Activated T-cell treated with anti-CD3 and anti-CD28 coated beads, Interleukin-2, amount 50 U/mL, for 72 hours (primary cell): ENCODE measurements at places on chromosomes 6 and 20.

DNA sequence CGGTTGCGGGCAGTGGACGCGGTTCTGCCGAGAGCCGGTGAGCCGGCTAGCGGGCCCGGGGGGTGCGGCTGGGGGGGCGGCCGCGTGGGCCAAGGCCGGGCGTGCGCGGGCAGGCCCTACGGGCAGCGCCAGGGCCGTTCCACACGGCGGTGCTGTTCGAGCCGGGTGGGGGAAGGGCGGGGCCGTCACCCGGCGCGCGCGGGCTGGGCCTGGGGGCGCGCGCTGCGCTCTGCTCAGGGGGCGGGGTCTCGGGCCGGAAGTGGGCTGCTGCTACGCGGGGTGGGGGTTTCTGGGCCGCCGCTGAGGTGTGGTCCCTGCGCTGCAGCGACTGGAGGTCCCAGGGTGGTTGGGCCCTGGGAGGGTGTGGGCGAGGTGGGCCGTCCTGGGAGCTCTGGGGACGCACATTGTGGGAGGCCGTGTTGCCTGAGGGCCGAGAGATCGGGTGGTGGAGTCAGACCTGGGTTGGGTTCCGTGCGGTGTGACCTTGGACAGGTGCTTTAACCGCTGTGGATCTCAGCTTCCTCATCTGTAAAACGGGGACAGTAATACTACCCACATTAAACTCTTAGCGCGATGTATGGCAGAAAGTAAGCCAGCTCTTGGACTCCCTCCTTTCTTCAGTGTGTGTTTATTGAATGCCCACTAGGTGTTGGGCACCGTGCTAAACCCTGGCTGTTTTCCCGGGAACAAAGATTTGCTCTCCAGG lies 391 bp downstream of the MAPRE1 start:
- H3K4me1 ChIP-seq: peaks cover 39% of the 10 kb centered on the region
- DNase-seq: peak; percentile 73
- peak overlapping the region; percentile 81 for H3K27ac ChIP-seq
- peaks cover 4% of the 10 kb centered on the region for H3K36me3 ChIP-seq
- no peaks in the 10 kb centered on the region for H3K27me3 ChIP-seq

DNA sequence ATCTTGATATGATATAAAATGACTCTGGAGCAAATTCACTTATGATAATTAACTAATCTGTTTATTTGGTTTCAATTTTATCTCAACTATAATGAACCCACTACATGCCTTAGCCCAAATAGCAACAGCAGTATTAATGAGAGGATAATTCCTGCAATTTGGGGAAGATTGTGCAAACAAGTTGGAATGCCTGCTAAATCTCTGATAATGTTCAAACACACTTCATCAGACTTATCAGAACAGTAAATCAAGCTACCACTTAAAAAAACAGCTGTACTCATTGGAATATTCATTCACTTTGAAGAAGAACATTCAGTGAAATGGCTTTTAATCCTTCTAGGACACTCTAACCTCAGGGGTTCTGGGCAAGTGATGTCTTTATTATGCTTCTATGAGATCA lies 85.4 kb downstream of the CBLN4 start:
- no peak overlapping the region for H3K4me3 ChIP-seq
- DNase-seq: no peak
- H3K27me3 ChIP-seq: no peaks in the 10 kb centered on the region
- H3K4me1 ChIP-seq: no peaks in the 10 kb centered on the region
- no peak overlapping the region for H3K27ac ChIP-seq
- H3K36me3 ChIP-seq: no peaks in the 10 kb centered on the region

DNA sequence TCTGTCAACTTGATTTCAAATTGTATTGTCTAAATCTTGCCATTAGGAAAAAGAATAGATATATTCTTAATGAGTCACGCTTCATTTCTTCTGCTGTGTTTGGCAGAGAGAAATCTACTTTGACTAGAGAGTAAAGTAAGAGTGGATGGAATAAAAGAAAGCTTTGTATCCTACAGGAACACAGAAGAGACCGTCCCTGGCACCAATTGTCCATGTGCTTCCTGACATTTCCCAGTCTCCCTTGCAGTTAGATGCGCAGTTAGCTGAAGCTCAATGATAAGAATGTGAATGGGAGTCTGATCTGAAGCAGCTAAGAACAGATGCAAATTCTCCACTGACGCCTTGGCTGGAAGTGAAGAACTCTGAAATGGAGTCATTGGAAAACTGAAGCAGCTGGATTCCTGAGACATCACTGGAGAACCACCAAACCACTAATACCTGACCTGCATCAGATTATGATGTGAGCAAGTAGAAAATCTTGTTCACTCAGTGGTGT lies 528.2 kb upstream of the MARCKS start:
- no peaks in the 10 kb centered on the region for H3K36me3 ChIP-seq
- DNase-seq: no peak
- no peak overlapping the region for H3K27ac ChIP-seq
- H3K27me3 ChIP-seq: no peaks in the 10 kb centered on the region

- H3K36me3 ChIP-seq: peaks cover 2% of the 10 kb centered on the region
- H3K4me1 ChIP-seq: peaks cover 4% of the 10 kb centered on the region
- H3K4me3 ChIP-seq: no peak overlapping the region
- no peak overlapping the region for H3K27ac ChIP-seq
Observed at GRCh38 chr20:37364927-37365272, 19.0 kb downstream of the SRC start.

- DNase-seq: no peak
- no peak overlapping the region for H3K27ac ChIP-seq
- no peak overlapping the region for H3K4me3 ChIP-seq
- peaks cover 12% of the 10 kb centered on the region for H3K27me3 ChIP-seq
Observed at GRCh38 chr6:168156742-168157265, 77.8 kb upstream of the FRMD1 start.

- H3K27me3 ChIP-seq: no peaks in the 10 kb centered on the region
- no peak for DNase-seq
- no peak overlapping the region for H3K4me3 ChIP-seq
- H3K4me1 ChIP-seq: peaks cover 66% of the 10 kb centered on the region
Observed at GRCh38 chr6:35262596-35262995, 3.1 kb downstream of the ZNF76 start.
